ENCODE measurements at places on chromosomes 7 and 10. TPM values are rescaled to one million over a fixed set of nuclear protein-coding genes. Genes with fewer than 3 reads are reported as not detected.

The HERC4 gene
- total RNA-seq: 74.4 TPM

The HMX2 gene
- not detected for total RNA-seq

The ZNF518A gene
- 0.69 TPM for total RNA-seq

The UCN3 gene
- not detected for total RNA-seq

The TRPV5 gene
- total RNA-seq: not detected

The ACTL6B gene
- not detected for total RNA-seq

The PGAM2 gene
- total RNA-seq: 0.35 TPM

The C7orf33 gene
- not detected for total RNA-seq

The CALHM3 gene
- total RNA-seq: 4.1 TPM

The LCOR gene
- total RNA-seq: 10.5 TPM

The SVOPL gene
- total RNA-seq: not detected

The ST7 gene
- 19.7 TPM for total RNA-seq

The MRLN gene
- not detected for total RNA-seq

The AASS gene
- 1.3 TPM for total RNA-seq

The PKD1L1 gene
- total RNA-seq: 0.17 TPM

The CYP3A5 gene
- total RNA-seq: not detected

The DHTKD1 gene
- total RNA-seq: 18.7 TPM

The ZNF736 gene
- total RNA-seq: 10.7 TPM

The GPR22 gene
- not detected for total RNA-seq

The SDK1 gene
- 4.8 TPM for total RNA-seq

The C10orf95 gene
- total RNA-seq: 1.6 TPM

All from PC-3 (cell line).